Caki2 (cell line): ENCODE measurements at places on chromosomes 11 and 22. TPM values are rescaled to one million over a fixed set of nuclear protein-coding genes. Genes with fewer than 3 reads are reported as not detected.

Gene C11orf52
- 1.7 TPM in 1 of 2 replicates, not detected in the other for total RNA-seq

Gene RAG1
- 0.41 TPM in 1 of 2 replicates, not detected in the other for total RNA-seq

Gene THYN1
- 15.5 and 17.9 TPM in 2 replicates for total RNA-seq

Gene MIOX
- 1.9 TPM in 1 of 2 replicates, not detected in the other for total RNA-seq

Gene PIH1D2
- total RNA-seq = 0.49 and 11.4 TPM in 2 replicates

Gene PGA4
- not detected in 2 replicates for total RNA-seq

Gene RIBC2
- total RNA-seq = 1.6 and 5.3 TPM in 2 replicates

Gene LRRN4CL
- total RNA-seq = not detected in 2 replicates

Gene STX3
- 16.0 and 28.4 TPM in 2 replicates for total RNA-seq

Gene RTN4R
- 11.9 and 13.1 TPM in 2 replicates for total RNA-seq

Gene KCNE3
- total RNA-seq = not detected in 2 replicates

Gene UPK3A
- total RNA-seq = 2.1 and 5.9 TPM in 2 replicates

Gene KDM2A
- 9.2 and 14.8 TPM in 2 replicates for total RNA-seq

Gene LGR4
- total RNA-seq = 56.9 and 58.4 TPM in 2 replicates

Gene TRPC6
- total RNA-seq = not detected in 2 replicates

Gene ARRB1
- 23.1 and 34.9 TPM in 2 replicates for total RNA-seq

Gene SIK3
- total RNA-seq = 4.6 and 5.6 TPM in 2 replicates

Gene GGTLC2
- 1.8 TPM in 1 of 2 replicates, not detected in the other for total RNA-seq

Gene FOLH1
- total RNA-seq = not detected in 2 replicates

Gene RIMBP3B
- total RNA-seq = 2.1 TPM in 1 of 2 replicates, not detected in the other

Gene BCL2L13
- 120 and 135 TPM in 2 replicates for total RNA-seq
